Renal pelvis (tissue), 12 donors: ENCODE measurements at places on chromosomes 3 and 15. TPM values are rescaled to one million over a fixed set of nuclear protein-coding genes. Genes with fewer than 3 reads are reported as not detected.

SAMD7 gene
- polyA plus RNA-seq, result not detected

GRCh38 chr3:32321095-32321790, 70.4 kb upstream of the CMTM7 start:
- DNase-seq, result no peak

CCRL2 gene
- polyA plus RNA-seq, result 0.99 TPM

DNA sequence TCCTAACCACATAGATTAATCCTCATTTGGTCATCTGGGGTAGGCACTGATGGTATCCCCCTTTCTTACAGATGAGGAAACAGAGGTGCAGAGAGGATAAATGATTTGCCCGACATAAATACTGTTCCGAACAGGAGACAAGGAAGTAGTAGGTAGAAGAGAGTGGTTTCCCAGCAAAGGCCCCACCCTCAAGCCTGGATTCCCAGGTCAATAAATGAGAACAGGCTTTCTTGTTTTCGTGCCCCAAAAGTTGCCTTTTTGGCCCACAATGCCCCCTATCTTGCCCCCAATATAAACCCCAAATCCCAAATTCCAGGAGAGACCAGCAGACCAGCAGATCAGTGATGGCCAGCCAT, 125.5 kb upstream of the PRR20G start:
- no peak for DNase-seq

PFN2 gene
- 388 TPM for polyA plus RNA-seq
